HepG2 (cell line): ENCODE measurements at places on chromosomes 6 and 20. TPM values are rescaled to one million over a fixed set of nuclear protein-coding genes. Genes with fewer than 3 reads are reported as not detected.
A peak's percentile ranks its signal among the peaks of the same experiment; 100 is the strongest.

- DNase-seq: no peak
- H3K27ac ChIP-seq: no peak overlapping the region
- no peaks in the 10 kb centered on the region for H3K36me3 ChIP-seq
- no peaks in the 10 kb centered on the region for H3K4me1 ChIP-seq
Observed at GRCh38 chr6:153074761-153075160, 56.3 kb downstream of the RGS17 start.

DNA sequence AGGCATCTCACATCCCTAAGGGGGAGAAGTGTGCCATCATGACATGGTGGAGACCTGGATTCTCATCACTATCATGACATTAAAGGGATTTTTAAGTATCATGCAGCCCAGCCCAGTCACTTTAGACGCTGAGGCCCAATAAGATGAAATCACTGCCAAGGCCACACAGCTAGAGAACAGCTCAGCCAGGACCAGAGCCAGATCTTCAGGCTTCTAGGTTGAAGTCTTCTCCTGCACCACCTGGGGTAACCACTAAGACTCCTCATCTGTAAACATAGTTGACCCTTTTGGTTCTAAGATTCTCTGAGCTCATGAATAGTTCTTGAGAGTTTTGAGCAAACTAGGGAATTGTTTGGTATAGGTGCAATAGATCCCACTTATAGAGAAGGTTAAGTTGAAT lies 125.1 kb downstream of the TCP11 start:
- no peak overlapping the region for H3K27ac ChIP-seq
- H3K4me3 ChIP-seq: no peak overlapping the region
- H3K36me3 ChIP-seq: peaks cover 15% of the 10 kb centered on the region; the same call in 2 of the 3 replicates
- no peaks in the 10 kb centered on the region for H3K4me1 ChIP-seq
- DNase-seq: no peak
- H3K27me3 ChIP-seq: no peaks in the 10 kb centered on the region

- no peak overlapping the region for H3K27ac ChIP-seq
- H3K27me3 ChIP-seq: peaks cover 20% of the 10 kb centered on the region; the same call in 2 of the 3 replicates
- H3K4me3 ChIP-seq: no peak overlapping the region
Observed at GRCh38 chr6:7445101-7445500, 55.5 kb downstream of the RIOK1 start.

GRCh38 chr6:166542580-166542912 lies 43.9 kb downstream of the RAMACL start:
- H3K36me3 ChIP-seq: no peaks in the 10 kb centered on the region
- H3K4me1 ChIP-seq: no peaks in the 10 kb centered on the region
- peaks cover 4% of the 10 kb centered on the region; the same call in 1 of the 2 replicates for H3K27me3 ChIP-seq
- no peak overlapping the region for H3K27ac ChIP-seq
- DNase-seq: no peak

STXBP5 gene
- 8.8 and 9.5 TPM in 2 replicates for polyA plus RNA-seq

GRCh38 chr20:38001173-38001875 lies 31.9 kb downstream of the TTI1 start:
- DNase-seq: no peak
- H3K4me1 ChIP-seq: no peaks in the 10 kb centered on the region
- H3K27me3 ChIP-seq: no peaks in the 10 kb centered on the region

DNA sequence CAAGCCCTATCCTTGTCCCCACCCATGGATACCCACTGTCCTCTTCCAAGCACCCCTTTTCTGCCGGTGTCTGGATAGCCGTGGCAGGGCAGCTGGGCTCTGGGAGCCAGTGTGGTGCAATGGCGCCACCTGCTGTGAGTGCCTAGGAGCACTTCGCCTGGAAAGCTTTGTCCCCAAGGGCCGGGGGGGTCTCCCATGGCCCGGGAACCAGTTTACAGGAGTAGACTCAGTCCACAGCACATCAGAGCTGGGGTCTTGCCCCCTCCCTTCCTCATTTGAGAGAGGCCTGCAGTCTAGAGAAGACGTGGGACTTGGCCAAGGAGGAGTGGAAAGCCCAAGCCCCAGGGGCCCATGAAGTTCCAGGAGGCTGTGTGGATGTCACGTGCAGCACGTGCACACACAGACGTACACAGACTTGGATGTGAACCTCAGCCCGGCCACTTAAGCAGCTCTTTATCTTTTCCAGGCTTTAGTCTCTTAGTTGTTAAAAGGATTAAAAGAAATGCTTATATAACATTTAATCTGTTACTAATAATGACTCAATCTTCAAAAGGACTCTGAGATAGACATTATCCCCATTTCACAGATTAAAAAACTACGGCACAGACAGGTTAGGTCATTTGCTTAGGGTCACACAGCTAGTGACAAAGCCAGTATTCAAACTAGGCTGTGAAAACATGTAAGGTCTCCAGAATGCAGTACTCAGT lies 40.9 kb upstream of the CDH22 start:
- no peak overlapping the region for H3K4me3 ChIP-seq
- H3K27ac ChIP-seq: no peak overlapping the region
- H3K4me1 ChIP-seq: peaks cover 39% of the 10 kb centered on the region
- peak; percentile 46 for DNase-seq

- DNase-seq: peak; percentile 29
- H3K4me1 ChIP-seq: no peaks in the 10 kb centered on the region
- no peaks in the 10 kb centered on the region for H3K27me3 ChIP-seq
- no peak overlapping the region for H3K27ac ChIP-seq
Observed at GRCh38 chr6:18978337-18979128, 591.4 kb downstream of the RNF144B start.

- H3K36me3 ChIP-seq: no peaks in the 10 kb centered on the region
- H3K4me1 ChIP-seq: peaks cover 50% of the 10 kb centered on the region
- H3K27me3 ChIP-seq: no peaks in the 10 kb centered on the region; the same call in 1 of the 2 replicates
Observed at GRCh38 chr20:37542281-37542680, 14.6 kb upstream of the BLCAP start.

DNA sequence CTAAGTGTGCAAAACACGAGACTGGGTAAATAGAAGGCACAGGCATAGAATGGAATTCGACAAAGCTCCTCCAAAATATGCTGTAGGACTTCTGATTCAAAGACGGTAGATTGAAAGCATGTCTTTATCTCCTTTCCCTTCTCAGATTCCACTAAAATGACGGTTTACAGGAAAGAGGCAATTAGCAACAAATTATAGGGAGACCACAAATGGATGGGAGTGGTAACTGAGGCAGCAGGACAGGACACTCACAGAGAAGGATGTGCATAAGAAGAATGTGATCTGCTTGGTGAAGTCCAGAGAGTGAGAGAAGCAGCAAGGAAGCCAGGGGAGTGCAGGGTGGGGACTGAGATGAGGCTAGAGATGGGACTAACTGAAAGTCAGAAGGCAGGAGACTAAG lies 113.4 kb upstream of the MRPS10 start:
- no peak for DNase-seq
- no peaks in the 10 kb centered on the region; the same call in 1 of the 2 replicates for H3K27me3 ChIP-seq
- H3K4me3 ChIP-seq: no peak overlapping the region
- H3K4me1 ChIP-seq: no peaks in the 10 kb centered on the region
- no peaks in the 10 kb centered on the region for H3K36me3 ChIP-seq
- H3K27ac ChIP-seq: no peak overlapping the region

PXDC1 gene
- 34.7 and 36.2 TPM in 2 replicates for polyA plus RNA-seq

BEND6 gene
- polyA plus RNA-seq: 0.10 and 0.21 TPM in 2 replicates

- DNase-seq: no peak
- H3K4me3 ChIP-seq: no peak overlapping the region
- no peaks in the 10 kb centered on the region for H3K36me3 ChIP-seq
- peaks cover 38% of the 10 kb centered on the region for H3K4me1 ChIP-seq
Observed at GRCh38 chr20:53625311-53626129, 31.9 kb upstream of the ZNF217 start.

DNA sequence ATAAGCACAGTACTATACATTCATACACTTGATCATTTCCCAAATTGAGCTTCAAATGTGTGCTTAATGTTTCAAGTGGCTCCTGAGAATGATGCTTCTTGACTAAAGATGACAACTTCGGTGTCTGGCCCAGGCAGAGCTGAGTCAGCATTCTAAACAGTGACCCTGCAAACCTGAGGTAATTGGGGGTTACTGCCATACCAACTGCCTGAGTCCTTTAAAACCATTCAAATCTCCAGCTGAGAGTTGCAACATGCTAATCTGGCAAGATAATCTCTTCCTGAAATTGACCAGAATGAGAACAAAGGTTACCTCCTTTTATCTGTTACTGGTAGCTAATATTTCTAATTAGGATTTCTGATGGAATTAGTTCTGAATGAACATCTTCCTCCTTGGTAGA lies 8.2 kb downstream of the BACH2 start:
- no peaks in the 10 kb centered on the region for H3K4me1 ChIP-seq
- no peak overlapping the region for H3K27ac ChIP-seq
- no peak overlapping the region for H3K4me3 ChIP-seq
- DNase-seq: no peak
- H3K36me3 ChIP-seq: no peaks in the 10 kb centered on the region

PTCRA gene
- polyA plus RNA-seq: not detected in 2 replicates

BICRAL gene
- 11.1 and 13.5 TPM in 2 replicates for polyA plus RNA-seq

EBF4 gene
- polyA plus RNA-seq: 2.2 and 5.2 TPM in 2 replicates

DNA sequence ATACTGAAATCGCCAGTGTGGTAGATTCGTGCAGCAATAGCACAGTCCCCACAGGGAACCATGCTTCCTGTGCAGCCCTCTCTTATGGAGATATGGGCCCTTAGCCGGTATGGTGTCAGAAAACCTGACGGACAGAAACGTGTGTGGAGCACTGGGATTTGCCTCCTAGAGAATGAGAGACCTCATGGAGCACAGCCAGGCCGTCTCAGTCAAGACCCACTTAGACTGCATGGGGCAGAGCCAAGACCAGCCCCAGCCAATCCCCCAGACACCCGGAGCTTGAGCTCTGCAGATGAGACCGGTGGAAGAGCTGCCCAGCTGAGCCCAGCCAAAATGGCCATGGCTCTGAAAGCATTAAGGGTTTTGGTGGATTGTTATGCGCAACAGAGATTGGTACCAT lies 163.7 kb downstream of the DLL1 start:
- H3K36me3 ChIP-seq: no peaks in the 10 kb centered on the region
- H3K4me1 ChIP-seq: no peaks in the 10 kb centered on the region
- DNase-seq: no peak
- H3K27ac ChIP-seq: no peak overlapping the region

BNIP5 gene
- 0.01 TPM in 1 of 2 replicates, not detected in the other for polyA plus RNA-seq

- H3K36me3 ChIP-seq: no peaks in the 10 kb centered on the region
- H3K4me1 ChIP-seq: no peaks in the 10 kb centered on the region
- H3K27ac ChIP-seq: no peak overlapping the region
- H3K4me3 ChIP-seq: no peak overlapping the region
- DNase-seq: no peak
Observed at GRCh38 chr20:46797206-46797605, 87.8 kb downstream of the SLC2A10 start.

GRCh38 chr6:113855500-113856374 lies 1.4 kb upstream of the MARCKS start:
- H3K36me3 ChIP-seq: no peaks in the 10 kb centered on the region
- no peak for DNase-seq
- H3K27me3 ChIP-seq: peaks cover 22% of the 10 kb centered on the region
- peaks cover 22% of the 10 kb centered on the region for H3K4me1 ChIP-seq
- H3K27ac ChIP-seq: peak overlapping the region; percentile 98

HLA-DOA gene
- polyA plus RNA-seq: 0.03 TPM in 1 of 2 replicates, not detected in the other
